ENCODE measurements at places on chromosomes 4 and X.

GRCh38 chr4:77564231-77564630 lies 41.4 kb upstream of the CXCL13 start:
- DNase-seq = no peak

- no peak for DNase-seq
Measured at GRCh38 chr4:10529291-10530136, 72.3 kb upstream of the ZNF518B start.

DNA sequence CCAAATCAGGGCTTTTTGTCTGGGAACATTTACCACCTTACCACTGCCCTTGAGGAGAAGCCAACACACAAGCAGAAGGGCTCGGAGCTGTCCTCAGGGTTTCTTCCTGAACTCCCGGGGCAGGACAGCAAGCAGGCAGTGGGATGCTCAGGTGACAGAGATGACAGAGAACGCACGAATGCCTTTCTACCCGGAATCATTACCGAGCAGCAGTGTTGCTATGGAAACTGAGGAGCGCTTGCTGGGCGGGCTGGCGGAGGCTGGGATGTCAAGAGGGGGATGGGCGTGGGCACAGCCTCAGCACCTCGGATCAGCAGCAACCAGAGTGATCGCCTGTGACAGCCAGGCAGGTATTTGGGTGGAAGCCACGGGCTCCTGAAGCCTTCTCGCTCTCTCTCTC lies 17.8 kb downstream of the SSR4 start:
- no peak for DNase-seq

GRCh38 chr4:108814326-108814725 lies 51.5 kb upstream of the ETNPPL start:
- DNase-seq = no peak

DNA sequence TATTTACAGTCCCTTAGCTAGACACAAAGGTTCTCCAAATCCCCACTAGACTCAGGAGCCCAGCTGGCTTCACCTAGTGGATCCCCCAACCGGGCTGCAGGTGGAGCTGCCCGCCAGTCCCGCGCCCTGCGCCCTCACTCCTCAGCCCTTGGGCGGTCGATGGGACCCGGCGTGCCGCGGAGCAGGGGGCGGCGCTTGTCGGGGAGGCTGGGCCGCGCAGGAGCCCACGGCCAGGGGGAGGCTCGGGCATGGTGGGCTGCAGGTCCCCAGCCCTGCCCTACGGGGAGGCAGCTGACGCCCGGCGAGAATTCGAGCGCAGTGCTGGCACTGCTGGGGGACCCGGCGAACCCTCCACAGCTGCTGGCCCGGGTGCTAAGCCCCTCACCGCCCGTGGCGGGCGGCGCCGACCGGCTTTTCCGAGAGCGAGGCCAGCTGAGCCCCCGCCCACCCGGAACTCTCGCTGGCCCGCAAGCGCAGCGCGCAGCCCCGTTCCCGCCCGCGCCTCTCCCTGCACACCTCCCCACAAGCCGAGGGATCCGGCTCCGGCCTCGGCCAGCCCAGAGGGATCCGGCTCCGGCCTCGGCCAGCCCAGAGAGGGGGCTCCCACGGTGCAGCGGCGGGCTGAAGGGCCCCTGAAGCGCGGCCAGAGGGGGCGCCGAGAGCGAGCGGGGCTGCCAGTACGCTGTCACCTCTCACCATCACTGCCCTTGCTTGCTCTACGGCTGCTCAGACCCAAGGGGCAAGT lies 39.4 kb downstream of the WFS1 start:
- DNase-seq = no peak

GRCh38 chrX:74422576-74423288 lies 1.4 kb downstream of the SLC16A2 start:
- DNase-seq = no peak

- no peak for DNase-seq
Measured at GRCh38 chrX:9151772-9152307, 117.9 kb upstream of the FAM9B start.

GRCh38 chrX:131741103-131741581 lies 197.3 kb downstream of the OR13H1 start:
- no peak for DNase-seq

- DNase-seq = no peak
Measured at GRCh38 chr4:83046693-83047473, 11.9 kb downstream of the COPS4 start.

- DNase-seq = peak; percentile 19
Measured at GRCh38 chr4:124322234-124323065, 390.1 kb downstream of the ANKRD50 start.

DNA sequence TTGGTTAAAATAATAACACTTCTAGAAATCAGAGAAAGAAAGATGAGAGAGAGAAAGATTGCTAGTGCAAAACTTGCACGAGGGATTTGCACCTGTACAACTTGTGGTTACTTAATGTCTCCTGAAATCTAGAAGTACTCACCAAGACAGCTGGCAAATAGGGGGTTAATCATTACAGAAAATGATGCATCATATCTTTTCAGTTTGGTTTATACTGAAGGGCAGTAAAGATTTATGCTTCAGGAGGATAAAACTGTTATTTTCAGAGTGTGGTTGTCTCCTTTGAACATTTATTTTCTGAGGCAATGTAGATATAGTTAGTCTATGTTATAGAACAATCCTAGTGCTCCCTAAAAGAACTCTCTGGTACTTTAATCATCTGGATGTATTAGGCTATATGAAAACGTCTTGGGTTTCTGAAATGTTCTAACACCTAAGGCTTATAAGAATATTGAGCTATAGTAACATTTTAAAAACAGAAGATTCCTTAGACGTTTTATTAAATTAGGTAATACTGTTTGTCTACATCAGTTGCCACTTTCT lies 13.3 kb downstream of the ATOH1 start:
- no peak for DNase-seq

DNA sequence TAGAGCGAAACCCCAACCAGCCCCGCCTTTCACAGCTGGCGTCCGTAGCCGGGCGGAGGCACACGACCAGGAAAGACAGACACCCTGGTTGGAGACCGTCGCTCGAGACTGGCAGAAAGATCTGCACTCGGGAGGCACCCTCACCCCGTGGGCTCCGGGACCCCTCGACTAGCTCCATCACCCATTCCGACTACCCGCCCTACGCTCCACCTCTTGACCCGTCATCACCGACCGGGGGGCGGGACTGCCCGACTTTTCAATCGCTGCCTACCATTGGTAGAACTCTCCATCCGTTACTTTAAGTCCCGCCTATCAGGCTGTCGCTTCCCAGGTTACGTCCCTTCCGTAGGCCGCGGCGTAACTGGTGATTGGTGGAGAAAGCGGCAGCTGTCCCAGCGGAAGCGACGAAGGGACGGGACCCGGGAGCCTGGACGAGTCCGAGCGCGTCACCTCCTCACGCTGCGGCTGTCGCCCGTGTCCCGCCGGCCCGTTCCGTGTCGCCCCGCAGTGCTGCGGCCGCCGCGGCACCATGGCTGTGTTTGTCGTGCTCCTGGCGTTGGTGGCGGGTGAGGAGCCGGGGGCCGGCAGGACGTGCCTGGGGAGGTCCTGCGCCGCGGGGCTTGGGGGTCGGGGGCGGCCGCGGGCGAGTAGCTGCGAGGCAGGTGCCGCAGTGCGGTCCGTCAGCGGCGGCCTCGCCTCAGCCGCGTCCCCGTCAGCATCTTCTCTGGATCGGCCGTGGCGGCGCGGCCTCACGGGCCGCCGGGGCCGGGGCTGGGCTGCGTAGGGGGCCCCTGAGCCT lies at the start of gene ATP6AP2:
ATP6AP2 (plus strand) TSS at position 434 of the 799 bp plus-strand sequence; CDS start at position 530, 96 bp downstream.
- peak; percentile 95 for DNase-seq

DNA sequence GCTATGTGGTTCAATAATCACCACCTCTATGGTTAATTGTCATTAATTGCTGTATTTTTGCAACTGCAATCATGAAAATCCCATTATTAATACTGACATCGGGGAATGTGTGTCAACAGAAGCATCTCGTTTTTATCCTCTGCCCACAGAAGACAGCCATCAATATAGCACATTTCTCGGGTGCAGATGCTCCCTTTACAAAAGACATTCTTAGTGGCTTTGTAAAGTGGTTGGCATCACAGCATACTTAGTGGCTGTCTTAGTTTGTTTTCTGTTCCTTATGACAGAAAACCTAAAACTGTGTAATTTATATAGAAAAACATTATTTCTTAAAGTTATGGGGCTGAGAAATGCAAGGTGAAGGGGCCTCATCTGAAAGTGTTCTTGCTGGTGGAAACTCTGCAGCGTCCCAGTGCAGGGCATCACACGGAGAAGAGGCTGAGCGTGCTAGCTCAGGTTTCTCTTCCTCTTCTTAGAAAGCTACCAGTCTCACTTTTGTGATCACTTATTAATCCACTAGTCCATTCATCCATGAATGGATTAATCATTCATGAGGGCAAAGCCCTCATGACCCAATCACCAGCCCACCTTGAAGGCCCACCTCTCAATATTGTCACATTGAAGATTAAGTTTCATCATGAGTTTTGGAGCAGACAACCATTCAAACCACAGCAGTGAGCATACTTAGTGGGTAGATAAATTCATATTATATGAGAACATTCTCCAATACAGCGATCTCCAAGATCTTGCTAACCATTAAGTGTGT lies 1067.7 kb upstream of the PABPC4L start:
- DNase-seq = no peak

DNA sequence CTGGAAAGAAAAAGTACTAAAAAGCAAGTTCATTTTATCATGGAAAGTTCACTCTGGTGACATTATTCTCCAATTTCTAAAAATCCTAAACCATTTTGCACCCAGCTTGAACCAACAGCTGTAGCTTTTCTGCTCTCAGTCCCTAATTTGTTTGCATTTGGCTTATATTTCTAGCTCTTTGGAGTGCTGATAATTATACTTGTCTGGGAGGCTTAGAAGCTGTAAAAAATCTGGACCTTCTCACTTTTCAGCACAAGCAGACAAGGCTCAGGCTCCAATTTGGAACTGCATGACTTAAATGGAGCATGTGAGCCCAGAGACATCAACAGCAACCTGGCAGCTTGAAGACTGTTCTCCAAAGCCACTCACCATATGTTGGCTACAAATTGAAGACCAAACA lies 170.9 kb upstream of the PCDH18 start:
- no peak for DNase-seq

- DNase-seq = no peak
Measured at GRCh38 chr4:27666943-27667342, 806.3 kb downstream of the STIM2 start.

- no peak for DNase-seq
Measured at GRCh38 chr4:59647011-59647410, 1553.1 kb upstream of the ADGRL3 start.

- DNase-seq = no peak
Measured at GRCh38 chrX:97844943-97845342, 961.2 kb downstream of the RPA4 start.

DNA sequence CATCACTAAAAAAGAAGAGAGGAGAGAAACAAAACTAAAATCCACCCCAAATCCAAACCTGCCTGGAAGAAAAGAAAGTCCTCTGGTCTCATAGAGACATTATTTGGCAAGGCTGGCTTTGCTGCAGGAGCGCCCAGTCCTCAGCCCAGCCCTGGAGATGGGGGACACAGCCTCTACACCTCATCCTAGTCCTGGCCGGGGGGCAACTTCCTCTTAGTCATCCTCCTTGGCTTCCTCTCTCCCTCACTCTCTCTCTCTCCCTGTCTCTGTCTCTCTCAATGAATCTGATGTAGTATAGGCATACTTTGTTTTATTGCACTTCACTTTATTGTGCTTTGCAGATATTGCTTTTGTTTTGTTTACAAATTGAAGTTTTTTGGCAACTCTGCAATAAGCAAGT lies 55.8 kb upstream of the MAGEB10 start:
- no peak for DNase-seq

DNA sequence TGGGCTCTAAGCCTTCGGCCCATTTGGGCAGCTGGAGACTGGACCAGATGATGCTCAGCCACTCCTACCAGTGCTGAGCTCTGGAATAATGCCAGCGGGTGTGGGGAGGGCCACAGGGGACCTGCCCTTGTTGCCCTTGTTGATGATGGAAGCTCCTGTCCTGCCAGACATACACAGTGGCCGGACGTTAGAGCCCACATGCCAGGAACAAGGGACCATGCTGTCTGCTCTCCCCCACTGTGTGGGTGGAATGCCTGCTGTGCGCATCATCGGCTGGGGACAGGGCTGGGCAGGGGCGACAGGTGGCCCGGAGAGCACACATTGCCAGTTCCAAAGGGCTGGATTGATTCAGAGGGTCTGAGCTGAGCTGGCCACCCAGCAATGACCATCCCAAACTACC lies 2.0 kb downstream of the ABLIM2 start:
- DNase-seq = no peak

- no peak for DNase-seq
Measured at GRCh38 chr4:48329976-48330375, 11.4 kb upstream of the SLAIN2 start.

DNA sequence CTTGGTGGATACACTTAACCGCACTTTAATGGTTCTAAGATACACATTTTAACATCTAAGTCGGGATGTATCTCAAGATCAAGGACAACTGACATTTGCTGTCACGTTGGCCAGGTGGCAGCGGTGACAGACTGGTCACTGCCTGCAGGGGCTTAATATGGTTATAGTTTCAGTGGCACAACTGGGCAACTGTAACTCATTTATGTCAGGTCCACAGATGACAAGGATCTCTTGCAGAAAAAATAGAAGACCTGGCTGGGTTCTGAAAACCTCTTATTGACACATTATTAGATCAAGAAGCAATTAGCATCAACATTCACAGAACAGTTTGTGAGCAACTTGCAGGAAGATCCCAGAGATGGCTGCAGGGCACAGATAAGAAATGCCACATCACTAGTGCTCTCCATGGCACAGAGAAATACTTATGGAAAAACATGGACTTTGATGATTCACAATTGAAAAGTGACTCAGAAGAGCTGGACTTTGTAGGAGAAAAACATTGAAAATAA lies 99.6 kb upstream of the SORBS2 start:
- no peak for DNase-seq

- DNase-seq = no peak
Measured at GRCh38 chr4:40656201-40656863, 26.7 kb upstream of the RBM47 start.

DNA sequence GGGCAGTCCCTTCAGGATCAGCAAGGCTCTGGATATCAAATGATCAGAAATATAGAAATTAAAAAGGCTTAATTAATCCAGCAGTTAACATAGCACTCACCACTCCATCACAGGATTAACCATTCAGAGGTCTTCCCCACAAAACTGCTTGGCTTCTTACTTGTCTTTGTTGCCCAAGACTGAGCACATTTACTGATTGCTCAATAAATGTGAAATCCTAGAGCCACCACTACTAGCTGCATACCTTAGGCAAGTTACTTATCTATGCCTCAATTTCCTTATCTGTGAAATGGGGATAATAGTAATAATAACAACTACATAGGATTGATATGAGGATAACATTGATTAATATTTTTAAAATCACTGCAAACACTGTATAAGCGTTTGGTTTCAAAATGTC lies 124.2 kb downstream of the ARHGAP6 start:
- DNase-seq = no peak

DNA sequence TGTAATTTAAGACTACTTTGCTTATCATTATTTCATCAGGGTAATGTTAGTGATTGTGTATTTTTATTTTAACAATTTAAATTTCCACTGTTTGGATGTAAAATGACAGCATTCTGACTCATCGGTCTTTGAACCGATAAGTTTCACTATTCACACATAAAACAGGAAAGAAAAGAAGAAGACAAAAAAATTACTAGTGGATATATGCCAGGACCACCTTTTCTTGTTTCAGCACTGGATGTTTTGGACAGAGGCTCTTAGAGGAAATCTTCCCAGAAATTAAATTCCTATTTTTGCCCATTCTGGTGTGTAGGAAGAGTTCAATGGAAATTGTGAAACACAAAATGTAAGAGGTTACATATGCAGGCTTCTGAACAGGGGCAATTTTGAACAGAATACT lies 57.4 kb downstream of the VEGFC start:
- DNase-seq = no peak
